ENCODE measurements at places on chromosomes 11 and 22. TPM values are rescaled to one million over a fixed set of nuclear protein-coding genes. Genes with fewer than 3 reads are reported as not detected.

GRCh38 chr11:16785520-16786128 is 47.2 kb downstream of the C11orf58 start:
- peak; percentile 59 for DNase-seq

DNA sequence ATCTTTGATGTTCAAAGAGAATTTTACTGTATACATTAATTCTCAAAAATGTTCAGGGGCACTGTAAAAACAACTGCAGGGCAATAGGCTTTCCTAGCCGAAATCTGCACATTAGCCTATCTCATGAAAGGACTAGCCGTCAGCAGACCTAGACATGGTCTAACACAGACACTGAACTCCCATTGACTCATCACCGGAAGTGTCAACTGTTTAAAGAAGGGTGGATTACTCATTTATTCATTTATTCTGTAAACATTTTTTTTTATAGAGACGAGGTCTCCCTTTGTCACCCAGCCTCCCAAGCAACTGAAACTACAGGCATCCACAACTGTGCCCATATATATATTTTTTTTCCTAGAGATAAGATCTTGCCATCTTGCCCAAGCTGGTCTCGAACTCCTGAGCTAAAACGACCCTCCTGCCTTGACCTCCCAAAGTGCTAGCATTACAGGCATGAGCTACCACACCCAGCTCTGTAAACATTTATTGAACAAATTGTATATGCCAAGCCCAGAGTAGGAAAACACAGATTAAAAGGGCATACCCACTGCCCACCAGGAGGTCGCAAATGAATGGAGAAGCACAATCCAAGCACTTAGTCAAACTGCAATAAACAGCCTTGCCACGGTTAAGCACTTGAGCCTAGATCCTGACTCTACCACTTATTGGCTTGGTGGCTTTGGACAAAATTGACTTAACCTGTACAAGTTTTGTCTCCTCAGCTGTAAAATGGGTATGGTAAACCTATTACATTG is 26.6 kb downstream of the RAB30 start:
- no peak for DNase-seq

GRCh38 chr11:119193626-119194025 is 8.4 kb downstream of the NHERF4 start:
- no peak for DNase-seq

Gene OR8A1
- 0.06 TPM for polyA plus RNA-seq

DNA sequence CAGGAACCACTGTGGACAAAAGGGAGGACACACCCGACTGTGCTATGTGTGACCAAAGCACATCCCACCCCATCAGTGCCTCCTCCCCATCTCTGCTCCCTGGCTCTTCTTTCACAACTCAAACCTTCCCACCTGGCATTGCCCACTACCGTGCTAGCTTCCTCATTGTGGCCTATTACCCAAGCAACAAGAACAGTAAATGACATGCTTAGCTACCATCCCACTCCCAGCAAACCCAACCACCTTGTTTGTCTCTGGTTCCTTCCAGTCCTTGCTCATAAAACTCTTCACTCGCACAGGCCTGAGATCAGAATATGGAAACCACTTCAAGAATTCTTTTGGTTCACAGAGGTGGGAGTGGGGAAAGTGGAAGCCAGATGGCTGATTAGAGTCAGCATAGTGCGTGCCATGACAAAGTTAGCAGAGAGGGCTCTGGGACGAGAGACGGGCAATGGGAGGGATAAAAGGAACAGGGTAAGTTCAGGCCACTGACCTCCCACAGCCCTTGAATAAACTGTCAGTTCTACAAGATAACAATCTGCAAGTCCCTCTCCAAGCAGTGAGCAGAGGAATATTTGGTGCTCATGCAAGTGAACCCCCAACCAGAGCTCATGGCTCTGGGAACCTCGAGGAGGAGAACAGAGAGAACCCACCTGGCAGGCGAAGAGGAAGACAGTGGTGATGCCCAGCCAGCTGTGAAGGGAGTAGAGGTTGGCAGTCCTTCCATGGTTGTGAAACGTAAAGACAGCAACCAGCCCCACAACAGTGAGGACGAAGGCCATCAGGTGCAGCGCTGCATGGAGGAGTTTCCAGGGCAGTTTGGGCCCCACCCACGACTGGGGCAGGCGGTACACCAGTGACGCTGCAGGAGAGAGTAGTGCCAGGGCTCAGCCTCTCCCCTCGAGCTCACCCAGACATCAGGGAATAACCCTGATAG is 8.3 kb downstream of the CYB561A3 start:
- DNase-seq = no peak

Gene HBB
- 492 TPM for polyA plus RNA-seq

Gene FGF4
- polyA plus RNA-seq = not detected

DNA sequence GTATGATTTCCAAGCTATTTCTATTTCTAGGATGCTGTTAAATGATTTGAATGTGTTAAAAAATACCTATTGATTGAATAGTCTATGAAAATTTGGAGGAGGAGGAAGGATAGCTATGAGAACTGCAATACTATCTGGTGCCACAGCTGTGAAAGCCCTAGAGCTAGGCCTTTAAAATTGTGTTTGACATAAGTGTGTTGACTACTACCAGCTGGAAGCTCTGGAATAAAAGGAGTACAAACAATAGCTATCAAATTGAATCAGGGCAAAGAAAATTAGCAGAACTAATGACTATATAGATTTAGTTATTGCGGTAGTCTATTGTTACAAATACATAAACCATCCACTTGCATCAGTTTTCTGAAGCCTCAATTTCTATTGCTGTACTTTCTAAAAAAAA is 124.8 kb upstream of the CNTN5 start:
- DNase-seq = no peak

- DNase-seq = no peak
Observed at GRCh38 chr11:104765401-104766095, 132.7 kb downstream of the CASP12 start.

- no peak for DNase-seq
Observed at GRCh38 chr11:121466063-121466794, 13.5 kb upstream of the SORL1-AS1 start.

DNA sequence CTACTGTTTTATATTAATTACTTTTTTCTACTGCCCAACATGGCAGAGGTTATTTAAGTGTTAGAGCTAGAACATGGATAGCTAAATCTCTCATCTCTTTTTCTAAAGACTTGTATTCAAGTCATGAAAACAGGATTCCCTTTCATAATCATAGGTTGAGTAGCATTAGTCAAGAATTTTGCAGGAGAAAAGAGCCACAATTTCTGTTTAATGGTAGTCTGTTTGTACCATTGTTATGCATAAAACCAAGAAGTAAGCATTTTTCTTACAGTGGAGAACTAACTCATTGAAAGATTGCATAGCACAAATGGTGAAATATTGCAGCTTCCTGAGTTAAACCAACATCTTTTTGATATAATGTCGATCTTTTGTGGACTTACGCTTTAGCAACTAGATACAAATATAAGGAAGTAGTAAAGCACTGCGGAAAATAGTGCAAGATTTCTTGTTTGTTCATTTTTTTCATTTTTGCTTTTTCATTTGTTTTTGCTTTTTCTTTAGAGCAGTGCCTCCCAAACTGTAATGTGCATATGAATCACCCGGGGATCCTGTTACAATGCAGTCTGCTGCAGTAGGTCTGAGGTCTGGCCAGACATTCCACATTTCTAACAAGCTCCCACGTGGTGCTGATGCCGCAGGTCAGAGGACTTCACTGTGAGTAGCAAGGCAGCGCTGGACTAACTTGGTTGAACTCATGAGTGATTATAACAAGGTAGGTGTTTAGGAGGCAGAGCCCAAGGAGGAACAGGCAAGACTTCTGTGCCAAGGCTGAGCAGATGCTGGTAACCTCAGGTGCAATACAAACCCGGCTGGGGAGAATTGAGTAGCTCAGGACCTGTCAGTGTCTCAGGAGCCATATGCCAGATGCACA is 4.6 kb downstream of the ETS1 start:
- DNase-seq = no peak

GRCh38 chr22:40397396-40397795 is 27.0 kb downstream of the SGSM3 start:
- no peak for DNase-seq

GRCh38 chr11:56659755-56660154 is 3.7 kb upstream of the OR5AR1 start:
- DNase-seq = no peak

DNA sequence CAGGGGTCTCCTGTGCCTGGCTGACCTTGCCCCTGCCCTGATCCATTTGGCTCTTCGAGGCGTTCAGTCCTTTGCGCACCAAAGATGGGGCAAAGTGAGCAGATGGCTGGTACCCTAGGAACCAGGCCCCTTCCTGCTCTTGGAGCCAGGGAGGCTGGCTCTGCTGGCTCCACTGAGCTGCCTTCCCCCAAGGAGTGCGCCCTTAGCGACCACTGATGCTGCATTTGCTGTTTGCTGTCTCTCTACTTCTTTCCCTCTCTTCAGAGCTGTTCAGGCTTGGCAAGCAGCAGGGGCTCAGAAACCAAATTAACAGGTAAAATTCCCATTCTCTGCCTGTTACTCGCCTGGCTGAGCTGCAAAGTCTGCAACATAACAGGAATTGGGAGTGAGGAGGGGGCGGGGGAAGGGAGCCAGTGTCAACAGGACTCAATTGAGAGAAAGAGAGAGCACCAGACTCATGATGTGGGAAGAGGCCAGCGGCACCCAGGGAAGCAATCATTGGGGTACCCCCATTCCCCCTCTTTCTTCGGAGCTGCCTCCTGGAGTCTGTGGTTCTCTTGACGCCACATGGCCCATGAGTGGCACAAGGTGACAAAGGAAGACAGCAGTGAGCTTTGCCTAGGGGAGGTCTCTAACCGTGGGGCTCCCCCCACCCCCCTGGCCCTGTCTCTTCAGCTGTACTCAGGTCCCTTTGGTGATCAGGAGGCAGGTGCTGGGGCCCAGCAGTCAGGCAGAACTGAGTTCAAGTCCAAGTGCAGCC is 102.3 kb downstream of the TP53I11 start:
- no peak for DNase-seq

- no peak for DNase-seq
Observed at GRCh38 chr11:66076561-66076960, 6.5 kb downstream of the PACS1 start.

DNA sequence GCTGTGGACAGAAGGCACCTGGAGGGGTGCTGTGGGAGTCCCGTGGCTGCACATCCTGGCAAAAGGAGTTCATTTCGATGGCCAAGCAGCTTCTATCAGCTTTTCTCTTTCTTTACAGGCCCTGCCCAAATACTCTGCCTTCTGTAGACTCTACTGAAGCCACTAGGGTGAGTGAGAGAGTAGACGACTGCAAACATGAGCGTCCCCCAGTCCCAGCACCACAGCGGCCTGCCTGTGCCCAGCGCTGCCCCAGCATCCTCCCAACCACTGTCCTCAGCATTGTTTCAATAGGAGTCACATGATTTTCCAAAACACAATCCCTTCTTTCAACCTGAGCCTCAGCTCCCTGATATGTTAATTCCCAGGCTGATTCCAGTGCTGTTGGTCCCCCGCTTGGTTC is 110.0 kb downstream of the KIRREL3 start:
- no peak for DNase-seq

Gene GAB4
- polyA plus RNA-seq = not detected

GRCh38 chr11:103877221-103877620 is 159.2 kb upstream of the DDI1 start:
- no peak for DNase-seq

DNA sequence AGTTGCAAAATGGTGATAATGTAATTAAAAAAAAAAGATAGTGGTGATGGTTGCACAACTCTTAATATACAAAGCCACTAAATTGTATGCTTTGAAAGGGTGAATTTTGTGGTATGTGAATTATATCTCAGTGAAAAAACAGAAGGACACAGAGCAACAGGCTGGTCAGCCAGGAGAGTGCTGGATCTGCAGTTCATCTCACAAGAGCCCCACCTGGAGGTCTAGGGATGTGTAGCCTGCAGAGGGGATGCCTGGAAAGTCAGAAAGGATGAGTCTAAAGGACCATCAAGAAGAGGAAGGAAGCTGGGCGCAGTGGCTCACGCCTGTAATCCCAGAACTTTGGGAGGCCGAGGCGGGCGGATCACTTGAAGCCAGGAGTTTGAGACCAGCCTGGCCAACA is 9.0 kb downstream of the POLR3H start:
- no peak for DNase-seq

DNA sequence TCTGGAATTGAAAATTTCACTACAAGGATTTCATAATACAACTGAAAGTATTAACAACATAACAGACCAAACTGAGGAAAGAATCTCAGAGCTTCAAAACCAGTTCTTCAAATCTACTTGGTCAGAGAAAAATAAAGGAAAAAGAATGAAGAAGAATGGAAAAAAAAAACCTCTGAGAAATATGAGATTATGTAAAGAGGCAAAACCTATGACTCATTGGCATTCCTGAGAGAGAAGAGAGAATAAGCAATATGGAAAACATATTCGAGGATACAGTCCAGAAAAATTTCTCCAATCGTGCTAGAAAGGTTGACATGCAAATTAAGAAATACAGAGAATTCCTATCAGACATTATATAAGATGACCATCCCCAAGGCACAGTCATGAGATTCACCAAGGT is 23.4 kb upstream of the GPR83 start:
- DNase-seq = no peak

DNA sequence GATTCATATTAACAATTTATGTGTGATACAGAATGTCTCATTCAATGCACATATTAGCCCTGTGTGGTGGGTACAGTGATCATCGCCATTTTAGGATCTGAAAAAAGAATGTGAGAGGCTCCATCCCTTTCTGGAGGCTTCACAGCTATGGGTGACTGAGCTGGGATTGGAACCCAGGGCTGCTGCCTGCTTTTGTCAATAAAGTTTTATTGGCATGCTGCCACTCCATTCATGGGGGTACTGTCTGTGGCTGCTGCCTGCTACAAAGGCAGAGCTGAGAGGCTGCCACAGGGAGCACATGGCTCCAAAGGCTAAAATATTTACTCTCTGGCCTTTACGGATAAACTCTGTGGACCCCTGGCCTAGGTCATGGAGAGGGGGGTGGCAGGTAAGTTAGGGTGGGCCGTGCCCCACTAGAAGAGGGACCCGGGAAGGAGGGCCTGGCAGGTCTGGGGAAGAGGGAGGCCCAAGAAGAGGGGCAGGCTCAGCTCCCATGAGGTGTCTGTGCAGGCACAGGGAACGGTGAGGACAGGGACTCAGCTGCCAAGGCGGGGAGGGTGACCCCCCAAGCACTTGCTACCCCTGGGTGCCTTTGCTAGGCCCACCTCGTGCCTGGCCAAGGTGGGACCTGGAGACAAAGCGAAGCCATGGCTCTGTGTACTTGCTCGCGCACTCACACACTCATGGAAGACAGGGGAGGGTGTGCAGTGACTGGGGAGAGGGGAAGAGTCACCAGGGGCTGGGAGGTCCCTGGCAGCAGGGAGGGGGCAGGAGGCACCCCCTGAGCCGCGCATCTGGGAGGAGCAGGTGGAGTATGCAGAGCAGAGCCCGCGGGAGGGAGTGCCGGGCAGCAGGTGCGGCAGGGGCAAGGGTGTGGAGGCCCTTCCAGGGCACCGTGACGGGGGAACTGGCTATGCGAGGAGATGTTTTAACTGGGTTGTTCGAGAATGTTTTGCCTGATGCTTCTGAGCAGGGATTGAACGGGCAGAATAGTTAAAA is 335.3 kb downstream of the CTTN start:
- DNase-seq = no peak
